ENCODE measurements at places on chromosomes 1 and 21.

DNA sequence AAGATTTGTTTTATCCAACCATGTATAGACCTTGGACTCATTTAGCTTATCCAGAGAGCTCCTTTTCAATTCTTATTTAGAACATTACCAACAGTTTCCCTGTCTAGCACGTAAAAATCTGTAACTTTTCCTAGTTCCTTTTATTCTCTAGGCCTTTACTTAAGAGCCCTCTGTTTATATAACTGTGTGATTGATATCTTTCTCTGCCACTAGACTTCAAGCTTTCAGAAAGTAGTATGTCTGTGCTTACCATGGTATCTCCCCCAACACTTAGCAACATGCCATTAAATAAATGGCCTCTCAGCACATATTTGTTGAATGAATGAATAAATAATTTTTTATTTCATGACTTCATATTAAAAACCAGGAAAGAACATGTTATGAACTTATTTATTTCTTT is 209.4 kb downstream of the PTPRC start:
- DNase-seq = no peak

- DNase-seq = no peak
Measured at GRCh38 chr1:93882269-93882668, 3.3 kb upstream of the DNTTIP2 start.

DNA sequence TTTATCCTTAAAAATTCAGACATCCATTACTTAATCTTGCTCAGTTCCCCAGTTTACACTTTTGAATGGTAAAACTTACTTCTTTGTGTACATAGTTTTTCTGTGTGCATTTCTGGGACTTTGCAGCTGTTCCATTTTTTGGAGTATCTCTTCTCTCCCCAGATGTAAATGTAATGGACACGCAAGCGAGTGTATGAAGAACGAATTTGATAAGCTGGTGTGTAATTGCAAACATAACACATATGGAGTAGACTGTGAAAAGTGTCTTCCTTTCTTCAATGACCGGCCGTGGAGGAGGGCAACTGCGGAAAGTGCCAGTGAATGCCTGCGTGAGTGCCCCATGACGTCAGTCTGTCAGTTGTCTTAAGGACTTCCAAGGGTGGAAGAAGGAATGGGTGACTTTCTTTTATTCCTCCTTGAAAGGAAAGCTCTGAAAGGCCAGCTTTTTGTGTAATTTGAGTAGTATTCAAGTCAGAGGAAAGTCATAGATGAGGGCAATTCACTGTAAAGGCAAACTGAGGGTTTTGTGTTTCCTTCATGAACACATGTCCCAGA is 75.7 kb upstream of the LAMC2 start:
- no peak for DNase-seq

- no peak for DNase-seq
Measured at GRCh38 chr1:8551613-8552489, 233.9 kb downstream of the SLC45A1 start.

DNA sequence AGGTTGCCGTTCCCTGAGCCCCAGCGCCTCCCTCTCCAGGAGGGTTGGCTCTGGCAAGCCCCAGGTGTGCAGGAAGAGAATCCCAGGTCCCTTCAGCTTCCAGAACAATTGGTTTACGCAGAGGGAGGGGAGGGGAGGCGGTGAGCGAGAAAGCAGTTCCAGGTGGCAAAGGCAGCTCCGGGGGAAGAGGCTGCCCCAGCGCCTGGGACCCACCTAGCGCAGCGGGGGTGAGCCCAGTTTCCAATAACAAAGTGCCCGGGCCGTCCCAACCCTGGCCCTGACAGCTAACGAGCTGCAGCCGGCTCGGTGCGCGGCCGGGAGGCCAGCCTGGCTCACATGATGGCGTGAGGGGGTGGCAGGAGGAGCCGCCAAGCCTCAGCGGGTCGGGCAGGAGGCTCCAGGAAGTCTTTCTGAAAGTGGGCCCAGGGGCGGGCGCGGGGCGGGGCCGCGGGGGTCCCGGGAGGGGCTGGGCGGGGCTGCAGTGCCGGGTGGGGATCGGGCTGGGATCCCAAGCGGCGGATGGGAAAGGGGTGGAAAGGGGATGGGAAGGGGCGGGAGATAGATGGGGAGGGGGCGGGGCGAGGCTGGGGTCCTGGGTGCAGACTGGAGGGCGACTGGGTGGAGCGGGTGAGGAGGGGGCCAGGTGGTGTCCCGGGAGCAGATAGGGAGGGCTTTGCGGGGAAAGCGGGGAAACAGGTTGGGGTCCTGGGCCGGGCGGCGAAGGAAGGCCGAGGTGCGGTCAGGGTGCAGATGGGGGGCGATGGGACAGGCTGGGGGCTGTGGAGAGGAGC is 22.8 kb downstream of the DHRS3 start:
- peak; percentile 89 for DNase-seq

DNA sequence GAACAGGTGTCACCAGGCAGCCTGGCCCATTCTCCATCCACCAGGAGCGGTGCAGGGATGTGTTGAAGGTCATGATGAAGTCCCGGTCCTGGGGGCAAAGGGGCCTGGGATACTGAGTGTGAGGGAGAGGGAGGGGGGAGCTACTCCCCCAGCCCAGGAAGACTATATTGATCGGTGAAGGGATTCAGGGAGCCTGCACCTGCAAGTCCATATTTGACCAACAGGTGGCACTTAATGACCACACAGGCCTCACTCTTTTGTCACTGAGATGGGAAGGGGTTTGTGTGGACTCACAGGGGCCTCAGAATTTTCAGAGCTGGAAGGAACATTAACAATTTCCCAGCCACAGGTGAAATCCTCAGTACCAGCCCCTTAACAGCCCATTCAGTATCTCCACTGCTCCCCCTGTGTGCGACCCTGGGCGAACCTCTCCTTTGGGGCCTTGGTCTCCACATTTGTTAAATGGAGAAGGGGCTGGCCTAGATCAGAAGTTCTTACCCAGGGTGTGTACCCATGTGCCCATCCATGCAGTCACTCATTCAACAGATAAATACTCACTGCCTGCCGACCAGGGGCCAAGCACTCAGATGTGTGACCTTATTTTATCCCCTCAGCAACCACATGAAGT is 55.6 kb downstream of the NKAIN1 start:
- peak; percentile 25 for DNase-seq

Measured in Caki2 (cell line).